Kidney epithelial cell (primary cell): ENCODE measurements at places on chromosomes 6 and 20. TPM values are rescaled to one million over a fixed set of nuclear protein-coding genes. Genes with fewer than 3 reads are reported as not detected.

The CCDC167 gene
- total RNA-seq: 59.4 and 82.7 TPM in 2 replicates

DNA sequence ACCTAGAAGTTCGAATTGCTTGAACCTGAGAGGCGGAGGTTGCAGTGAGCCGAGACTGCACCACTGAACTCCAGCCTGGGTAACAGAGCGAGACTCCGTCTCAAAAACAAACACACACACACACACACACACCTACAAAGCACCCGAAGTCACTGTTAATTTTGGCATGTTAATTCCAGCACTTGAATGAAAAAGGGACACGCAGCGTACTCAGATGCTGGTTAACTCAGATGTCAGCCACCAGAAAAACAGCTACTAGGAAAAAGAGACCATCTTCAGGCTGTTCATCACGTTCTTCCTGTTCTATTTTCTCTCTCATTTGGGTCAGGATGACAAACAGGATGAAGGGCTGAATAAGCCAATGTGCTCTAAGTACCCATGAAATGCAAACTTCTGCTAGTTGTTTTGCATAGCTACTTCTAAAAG is 46.9 kb downstream of the BLOC1S5 start:
- no peak for DNase-seq

GRCh38 chr6:33428224-33428965 is 8.5 kb downstream of the SYNGAP1 start:
- no peak for DNase-seq

- no peak for DNase-seq
These were observed 58.3 kb upstream of the TSHZ2 start for GRCh38 chr20:52913650-52914387.

- no peak for DNase-seq
These were observed 19.6 kb upstream of the RREB1 start for GRCh38 chr6:7088076-7088742.

DNA sequence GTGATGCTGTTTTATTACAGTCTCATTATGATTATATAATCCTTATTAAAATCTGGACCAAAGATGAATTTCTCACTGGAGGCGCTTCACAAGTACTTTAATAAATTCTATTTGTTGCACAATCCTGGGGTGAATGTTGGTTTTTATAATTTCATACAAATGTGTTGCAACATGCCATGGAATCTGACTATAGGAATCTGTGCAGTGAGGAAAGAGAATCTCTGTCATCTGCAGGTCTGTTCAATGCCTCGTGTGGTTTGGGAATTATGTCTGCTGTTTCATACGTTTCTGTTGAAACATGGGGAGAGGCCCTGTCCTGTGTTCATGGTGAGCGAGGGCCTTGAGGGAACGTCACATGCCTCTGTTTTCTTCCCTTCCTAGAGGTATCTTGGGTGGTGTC is 277.3 kb downstream of the CDH4 start:
- DNase-seq: no peak

DNA sequence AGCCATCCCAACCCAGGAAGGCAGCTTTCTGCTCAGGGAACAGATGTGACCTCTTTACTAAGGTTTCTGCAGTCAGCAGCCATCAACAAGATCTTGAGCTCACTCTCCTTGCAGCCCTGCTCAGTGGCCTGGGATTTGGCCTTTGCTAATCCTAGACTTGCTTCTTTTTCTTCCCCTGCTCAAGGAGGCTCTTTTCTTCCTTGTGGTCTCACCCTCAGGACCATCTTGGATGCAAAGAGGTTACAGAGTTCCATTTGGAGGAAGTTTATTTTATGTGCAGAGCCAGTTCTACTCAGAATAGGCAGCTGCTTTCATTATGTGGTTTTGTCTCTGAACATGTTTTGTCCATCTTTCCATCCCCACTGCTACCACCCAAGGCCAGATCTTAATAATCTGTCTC is 49.3 kb downstream of the RALY start:
- DNase-seq: no peak

DNA sequence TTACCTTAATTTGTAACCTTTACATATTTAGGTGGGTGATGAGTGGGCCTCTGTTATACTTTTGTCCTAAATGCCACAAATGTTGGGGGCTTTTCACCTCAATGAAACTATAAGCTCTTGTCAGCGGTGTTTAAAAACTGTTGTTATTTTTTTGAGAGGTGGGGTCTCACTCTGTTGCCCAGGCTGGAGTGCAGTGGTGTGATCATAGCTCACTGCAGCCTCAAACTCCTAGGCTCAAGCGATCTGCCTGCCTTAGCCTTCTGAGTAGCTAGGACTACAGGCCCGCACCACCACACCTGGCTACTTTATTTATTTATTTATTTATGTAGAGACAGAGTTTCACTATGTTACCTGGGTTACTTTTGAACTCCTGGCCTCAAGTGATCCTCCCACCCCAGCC is 66.7 kb downstream of the ZDHHC14 start:
- no peak for DNase-seq
